ENCODE measurements at places on chromosomes 4 and X. TPM values are rescaled to one million over a fixed set of nuclear protein-coding genes. Genes with fewer than 3 reads are reported as not detected.

DNA sequence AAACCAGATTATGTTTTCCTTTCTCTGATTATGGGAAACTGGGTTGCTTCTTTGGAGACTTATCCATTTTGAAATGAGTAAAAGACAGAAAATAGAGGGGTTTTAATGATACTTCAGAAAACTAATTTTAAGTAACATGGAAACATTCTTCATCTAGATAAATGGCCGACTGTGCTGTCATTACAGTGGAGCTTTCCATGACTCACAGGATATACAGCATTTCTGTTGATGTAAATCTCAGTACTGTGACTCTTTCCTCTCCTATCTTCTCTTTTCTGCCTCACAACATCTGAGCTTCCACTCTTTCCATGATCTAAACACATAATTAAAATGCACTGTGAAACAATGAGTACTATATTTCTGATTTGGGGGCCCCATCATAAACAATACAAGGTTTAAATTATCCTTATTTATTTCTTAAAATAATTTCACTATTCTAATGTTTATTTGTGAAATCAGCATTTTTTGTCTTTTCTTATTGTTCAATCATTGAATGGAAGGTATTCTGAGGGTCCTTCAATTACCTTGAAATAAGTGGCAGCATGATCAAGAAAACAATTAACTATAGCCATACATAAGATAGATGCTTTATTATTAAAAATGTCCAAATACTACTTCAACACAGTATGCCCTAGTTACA, 19.3 kb downstream of the SEC24D start:
- H3K36me3 ChIP-seq, result no peaks in the 10 kb centered on the region
- H3K27me3 ChIP-seq, result no peaks in the 10 kb centered on the region
- no peak for DNase-seq
- no peak overlapping the region for H3K27ac ChIP-seq

DNA sequence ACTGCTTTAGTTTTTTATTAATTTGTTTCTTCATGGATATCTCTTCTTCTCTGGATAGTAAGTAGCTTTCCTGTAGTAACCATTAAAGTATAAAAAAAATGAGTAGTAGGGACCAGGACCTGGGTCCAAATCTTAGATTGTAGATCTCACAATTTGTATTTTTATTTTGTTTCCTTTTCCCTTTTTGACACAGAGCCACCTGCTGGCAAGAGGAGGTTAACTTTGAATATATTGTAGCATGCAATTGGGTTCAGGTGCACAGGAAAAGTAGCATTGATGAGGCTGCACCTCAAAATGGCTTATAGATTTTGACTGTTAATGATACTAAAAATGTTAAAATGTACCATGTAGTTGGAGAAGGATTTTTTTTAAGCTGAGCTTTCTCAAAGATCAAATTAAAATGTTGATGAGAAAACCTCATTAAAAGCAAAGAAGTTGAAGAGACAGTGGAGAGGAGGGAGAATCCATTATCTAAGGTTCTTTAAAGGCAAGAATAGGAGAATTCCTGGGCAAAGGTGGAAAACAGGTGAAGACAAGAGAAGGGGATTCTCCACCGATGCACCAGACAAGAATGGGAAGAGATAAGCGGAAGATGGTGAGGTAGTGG, 48.3 kb upstream of the HPGDS start:
- DNase-seq, result peak; percentile 16
- H3K36me3 ChIP-seq, result no peaks in the 10 kb centered on the region
- no peaks in the 10 kb centered on the region for H3K27me3 ChIP-seq

DNA sequence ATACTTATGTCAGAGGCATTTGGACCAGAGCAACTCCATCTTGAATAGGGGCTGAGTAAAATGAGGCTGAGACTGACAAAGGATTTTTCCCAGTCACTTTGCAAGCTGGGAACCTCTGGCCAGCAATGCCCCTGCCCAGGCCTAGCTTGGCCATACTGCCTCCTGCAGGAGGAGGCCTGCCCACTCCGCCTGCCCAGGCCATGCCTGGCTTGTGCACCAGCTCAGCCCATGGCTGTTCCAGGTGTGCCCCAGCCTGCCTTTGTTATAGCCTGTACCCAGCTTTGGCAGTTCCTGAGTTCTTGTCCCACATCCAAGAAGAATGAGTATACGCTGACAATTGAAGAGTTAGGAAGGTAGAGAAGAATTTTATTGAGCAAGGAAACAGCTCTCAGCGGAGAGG, 176.1 kb downstream of the AASDH start:
- H3K4me1 ChIP-seq, result no peaks in the 10 kb centered on the region
- H3K27ac ChIP-seq, result no peak overlapping the region
- H3K36me3 ChIP-seq, result no peaks in the 10 kb centered on the region
- no peak for DNase-seq

GRCh38 chr4:154622598-154622997, 10.1 kb upstream of the FGG start:
- no peaks in the 10 kb centered on the region for H3K4me1 ChIP-seq
- H3K4me3 ChIP-seq, result no peak overlapping the region
- H3K27me3 ChIP-seq, result no peaks in the 10 kb centered on the region
- H3K36me3 ChIP-seq, result no peaks in the 10 kb centered on the region
- no peak overlapping the region for H3K27ac ChIP-seq

DNA sequence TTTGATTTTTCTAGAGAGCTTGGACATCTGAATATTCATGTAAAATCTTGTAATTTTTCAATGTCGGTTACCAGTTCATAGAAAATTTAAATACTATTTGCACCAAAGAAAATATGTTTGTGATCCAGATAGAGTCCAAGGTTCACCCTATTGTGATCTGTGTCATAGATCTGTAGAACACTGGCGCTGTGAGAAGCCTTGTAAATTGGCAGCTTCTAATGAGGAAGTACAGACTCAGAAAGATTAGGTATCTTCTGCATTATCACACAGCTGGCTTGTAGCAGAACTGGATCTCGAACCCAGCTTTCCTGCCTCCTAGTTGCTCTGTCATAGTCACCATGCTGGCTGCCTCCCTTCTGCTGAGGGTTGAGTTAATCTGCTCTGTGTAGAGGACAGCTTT, 106.5 kb upstream of the PAK3 start:
- H3K27me3 ChIP-seq, result no peaks in the 10 kb centered on the region
- no peaks in the 10 kb centered on the region for H3K36me3 ChIP-seq

- no peaks in the 10 kb centered on the region for H3K4me1 ChIP-seq
- no peaks in the 10 kb centered on the region for H3K36me3 ChIP-seq
- no peak for DNase-seq
- no peak overlapping the region for H3K4me3 ChIP-seq
- H3K27ac ChIP-seq, result no peak overlapping the region
Measured at GRCh38 chr4:129561886-129562671, 466.1 kb downstream of the C4orf33 start.

DNA sequence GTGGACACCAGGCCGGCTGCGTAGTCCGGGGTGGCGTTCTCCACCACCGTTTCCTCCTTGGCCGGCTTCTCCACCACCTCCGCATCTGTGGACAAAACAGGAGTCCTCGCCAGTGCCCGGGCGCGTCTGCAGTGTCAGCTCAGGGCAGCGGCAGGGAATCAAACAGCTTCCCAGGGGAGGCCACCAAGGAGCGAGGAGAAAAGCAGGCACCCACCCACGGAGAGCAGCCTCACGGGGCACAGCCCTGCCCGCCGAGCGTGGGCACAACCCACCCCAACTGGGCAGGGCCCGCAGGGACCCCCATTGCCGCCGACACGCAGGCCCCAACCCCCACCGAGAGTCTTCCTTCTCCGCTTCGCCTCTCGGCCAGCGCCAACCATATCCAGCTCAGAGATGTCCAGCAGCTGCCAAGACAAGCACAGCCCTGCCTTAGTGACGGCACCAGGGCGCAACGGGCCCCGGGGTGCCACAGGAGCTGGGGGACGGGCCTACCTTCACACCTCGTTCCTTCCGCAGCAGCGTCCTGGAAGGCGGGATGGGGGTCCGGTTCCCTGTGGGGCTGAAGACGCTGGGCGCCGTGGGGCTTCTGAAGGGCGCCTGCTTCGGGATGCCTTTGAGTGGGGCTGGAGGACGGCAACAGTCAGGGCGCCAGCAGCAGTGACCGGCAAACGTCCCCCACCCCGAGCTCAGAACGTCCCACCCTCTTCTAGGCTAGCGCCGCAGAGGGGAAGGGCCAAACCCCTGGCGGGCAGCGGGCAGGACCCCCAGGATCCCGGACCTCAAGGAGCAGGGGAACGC, 22.8 kb downstream of the NELFA start:
- H3K27ac ChIP-seq, result no peak overlapping the region
- no peaks in the 10 kb centered on the region for H3K36me3 ChIP-seq
- no peak for DNase-seq

Gene ZMAT1
- polyA plus RNA-seq, result 5.4 TPM

Gene TLR10
- polyA plus RNA-seq, result 0.21 TPM

Gene FGFBP1
- polyA plus RNA-seq, result 1.1 TPM

- no peak for DNase-seq
- no peaks in the 10 kb centered on the region for H3K27me3 ChIP-seq
- no peak overlapping the region for H3K27ac ChIP-seq
- H3K4me1 ChIP-seq, result peaks cover 3% of the 10 kb centered on the region
- H3K36me3 ChIP-seq, result no peaks in the 10 kb centered on the region
Measured at GRCh38 chr4:15434091-15434490, 6.3 kb downstream of the C1QTNF7 start.

- H3K27ac ChIP-seq, result no peak overlapping the region
- H3K4me1 ChIP-seq, result no peaks in the 10 kb centered on the region
- H3K4me3 ChIP-seq, result no peak overlapping the region
- no peaks in the 10 kb centered on the region for H3K27me3 ChIP-seq
- H3K36me3 ChIP-seq, result no peaks in the 10 kb centered on the region
Measured at GRCh38 chr4:55458164-55458563, 62.4 kb downstream of the TMEM165 start.

DNA sequence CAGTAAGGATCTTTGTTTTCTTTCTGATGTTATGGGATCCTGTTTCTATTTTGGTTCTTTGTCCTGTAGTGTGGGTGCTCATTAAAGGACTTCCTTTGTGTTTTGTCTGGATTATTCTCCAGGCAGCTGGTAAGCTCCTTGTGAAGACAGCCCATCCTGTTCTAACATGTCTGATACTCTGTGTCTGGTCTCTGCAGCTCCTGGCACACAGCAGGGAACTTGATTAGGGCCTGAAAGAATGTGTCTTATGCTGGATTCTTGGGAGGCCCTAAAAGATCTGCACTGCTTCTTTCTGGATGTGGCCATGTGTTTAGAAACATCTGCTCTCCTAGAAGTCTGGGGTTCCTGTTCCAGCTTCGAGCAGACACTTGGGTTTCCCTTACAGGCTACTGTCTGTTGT, 38.1 kb upstream of the ATXN3L start:
- no peak overlapping the region for H3K27ac ChIP-seq
- H3K4me1 ChIP-seq, result peaks cover 2% of the 10 kb centered on the region
- no peaks in the 10 kb centered on the region for H3K36me3 ChIP-seq
- H3K27me3 ChIP-seq, result no peaks in the 10 kb centered on the region
- DNase-seq, result peak; percentile 25

GRCh38 chr4:1375761-1376322, 28.8 kb downstream of the UVSSA start:
- no peaks in the 10 kb centered on the region for H3K27me3 ChIP-seq
- H3K4me3 ChIP-seq, result no peak overlapping the region
- no peak for DNase-seq
- H3K36me3 ChIP-seq, result no peaks in the 10 kb centered on the region
- no peaks in the 10 kb centered on the region for H3K4me1 ChIP-seq

Gene OSTC
- polyA plus RNA-seq, result 78.1 TPM

Gene NUP62CL
- polyA plus RNA-seq, result 21.9 TPM

Gene NEIL3
- 2.7 TPM for polyA plus RNA-seq

- no peaks in the 10 kb centered on the region for H3K36me3 ChIP-seq
- DNase-seq, result no peak
- H3K4me3 ChIP-seq, result no peak overlapping the region
- H3K27me3 ChIP-seq, result no peaks in the 10 kb centered on the region
- no peaks in the 10 kb centered on the region for H3K4me1 ChIP-seq
Measured at GRCh38 chrX:95622200-95622599, 1062.4 kb upstream of the DIAPH2 start.

DNA sequence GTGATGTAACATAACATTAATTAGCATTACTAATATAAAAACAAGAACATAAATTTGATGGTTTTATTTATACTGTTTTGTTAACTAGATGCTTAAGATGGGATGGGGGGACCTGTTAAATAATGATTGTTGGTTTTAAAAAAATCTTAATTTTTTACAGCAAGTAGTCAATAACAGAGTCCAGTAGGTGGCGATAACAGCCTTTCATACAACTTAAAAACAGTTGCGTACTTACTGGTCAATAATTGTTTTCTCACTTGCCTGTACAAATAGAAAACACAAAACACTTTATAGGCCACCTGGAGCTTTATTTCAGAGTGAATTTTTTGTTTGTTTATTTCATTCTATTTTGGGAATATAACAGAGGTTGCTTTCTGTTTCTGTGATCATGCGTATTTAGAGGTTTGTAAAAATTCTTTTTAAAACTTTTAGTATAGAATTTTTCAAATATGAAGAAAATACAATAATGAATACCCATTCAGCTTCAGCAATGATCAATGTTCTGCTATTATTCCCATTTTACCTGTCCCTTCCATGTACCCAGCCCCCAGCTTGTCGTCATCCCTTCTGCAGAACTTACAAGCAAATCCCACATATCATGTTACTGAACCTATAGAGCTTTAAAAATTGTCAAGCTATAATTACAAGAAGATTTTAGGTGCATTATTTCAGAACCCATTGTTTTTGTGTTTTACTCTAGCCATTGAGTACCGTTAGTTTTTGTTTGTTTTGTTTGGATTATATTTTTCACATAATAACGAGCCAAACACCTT, 97.1 kb downstream of the MRPL1 start:
- no peaks in the 10 kb centered on the region for H3K27me3 ChIP-seq
- H3K27ac ChIP-seq, result no peak overlapping the region
- no peak overlapping the region for H3K4me3 ChIP-seq

GRCh38 chr4:53705151-53705764, 114.0 kb upstream of the LNX1 start:
- H3K27ac ChIP-seq, result no peak overlapping the region
- no peak for DNase-seq

DNA sequence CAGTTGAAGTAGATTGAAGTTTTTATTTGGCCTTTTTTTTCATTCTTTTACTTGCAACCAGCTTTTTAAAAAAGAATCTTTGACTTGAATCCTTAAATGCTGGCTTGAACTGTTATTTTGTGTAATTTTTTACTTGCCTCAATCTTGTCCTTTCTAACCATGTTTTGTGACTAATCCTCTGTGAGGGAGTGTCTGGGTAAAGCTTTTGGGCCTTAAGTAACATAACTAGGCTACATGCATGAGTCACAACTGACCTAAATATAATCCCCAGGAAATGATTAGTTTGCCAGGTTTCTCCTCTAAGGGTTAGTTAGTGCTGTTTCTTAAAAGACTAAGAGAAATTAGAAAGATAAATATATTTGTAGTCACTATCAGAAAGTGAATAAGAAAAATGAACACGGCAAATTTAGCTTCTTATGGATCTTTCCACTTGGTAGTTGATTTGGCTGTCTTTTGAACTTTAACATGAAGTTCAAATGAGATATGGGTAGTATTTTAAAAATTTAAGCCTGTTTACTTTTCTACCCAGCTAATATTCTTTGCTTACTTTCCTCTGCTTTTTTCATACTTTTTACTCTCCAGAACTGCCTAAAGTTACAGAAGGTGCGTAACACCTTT, 13.0 kb downstream of the EXOC1 start:
- no peak overlapping the region for H3K4me3 ChIP-seq
- no peak overlapping the region for H3K27ac ChIP-seq
- no peaks in the 10 kb centered on the region for H3K4me1 ChIP-seq
